Right atrium auricular region (tissue), 2 donors: ENCODE measurements at places on chromosomes 2 and 18. TPM values are rescaled to one million over a fixed set of nuclear protein-coding genes. Genes with fewer than 3 reads are reported as not detected.

GRCh38 chr2:138712212-138712979, 67.8 kb downstream of the NXPH2 start:
- no peaks in the 10 kb centered on the region for H3K36me3 ChIP-seq
- H3K27me3 ChIP-seq: no peaks in the 10 kb centered on the region
- H3K4me1 ChIP-seq: peaks cover 21% of the 10 kb centered on the region
- no peak for DNase-seq
- no peak overlapping the region for H3K4me3 ChIP-seq
- no peak overlapping the region for H3K27ac ChIP-seq

DNA sequence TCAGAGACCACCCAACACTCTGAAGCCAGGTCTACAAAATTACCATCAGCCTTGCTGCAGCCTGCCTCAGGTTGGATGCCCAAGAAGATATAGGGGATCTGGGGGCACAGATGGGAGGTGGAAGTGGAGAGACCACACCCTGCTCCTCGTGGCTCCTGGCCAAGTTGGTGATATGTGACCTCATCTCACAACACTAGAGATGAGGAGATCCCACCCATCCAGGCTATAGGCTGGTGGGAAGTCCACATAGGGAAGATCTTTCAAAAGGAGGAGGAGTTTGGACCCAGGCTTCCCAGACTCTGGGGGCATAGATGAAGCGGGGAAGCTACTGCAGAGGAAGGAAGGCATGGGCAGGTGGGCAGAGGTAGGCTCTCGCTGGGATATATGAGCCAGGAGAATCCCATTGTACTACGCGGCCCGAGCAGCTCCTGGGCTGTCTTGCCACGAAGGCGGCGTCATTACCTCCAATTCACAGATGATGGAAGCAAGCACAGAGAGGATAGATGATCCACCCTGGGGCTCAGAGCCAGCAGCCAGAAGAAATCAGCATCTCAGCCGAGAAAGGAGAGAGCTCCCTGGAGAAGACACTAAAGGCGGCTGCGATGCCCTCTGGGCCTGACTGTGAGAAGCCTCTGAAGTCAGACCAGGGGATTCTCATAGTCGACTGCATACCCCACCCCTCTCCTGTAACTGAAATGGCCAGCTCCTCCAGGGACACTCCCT, 96.0 kb downstream of the RHOB start:
- H3K27me3 ChIP-seq: no peaks in the 10 kb centered on the region
- H3K4me3 ChIP-seq: no peak overlapping the region
- no peaks in the 10 kb centered on the region for H3K36me3 ChIP-seq
- no peak overlapping the region for H3K27ac ChIP-seq

GRCh38 chr2:110679865-110680264, 2.0 kb upstream of the BUB1 start:
- H3K27ac ChIP-seq: no peak overlapping the region
- no peak overlapping the region for H3K4me3 ChIP-seq
- DNase-seq: no peak
- no peaks in the 10 kb centered on the region for H3K4me1 ChIP-seq

DNA sequence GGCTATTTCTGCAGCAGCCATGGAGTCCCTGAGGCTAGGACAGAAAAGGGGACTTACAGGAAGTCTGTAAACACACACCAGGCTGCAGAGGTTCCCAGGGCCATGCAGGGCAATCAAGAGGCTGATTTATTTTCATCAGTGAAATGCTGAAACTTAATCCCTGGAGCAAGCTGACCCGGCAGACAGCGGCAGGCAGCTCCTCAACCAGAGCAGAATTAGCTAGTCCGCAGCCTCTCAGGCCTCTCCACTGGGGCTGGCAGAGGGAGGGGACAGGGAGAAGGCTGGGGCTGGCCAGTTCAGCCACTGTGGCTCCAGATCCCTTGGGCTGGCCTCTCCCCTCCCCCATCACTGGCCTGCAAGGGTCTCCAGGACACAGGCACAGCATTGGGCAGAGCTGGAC, 136.3 kb downstream of the TNS1 start:
- peaks cover 100% of the 10 kb centered on the region for H3K36me3 ChIP-seq
- no peak for DNase-seq
- peaks cover 78% of the 10 kb centered on the region for H3K4me1 ChIP-seq
- H3K27ac ChIP-seq: no peak overlapping the region
- H3K27me3 ChIP-seq: no peaks in the 10 kb centered on the region
- H3K4me3 ChIP-seq: no peak overlapping the region

DNA sequence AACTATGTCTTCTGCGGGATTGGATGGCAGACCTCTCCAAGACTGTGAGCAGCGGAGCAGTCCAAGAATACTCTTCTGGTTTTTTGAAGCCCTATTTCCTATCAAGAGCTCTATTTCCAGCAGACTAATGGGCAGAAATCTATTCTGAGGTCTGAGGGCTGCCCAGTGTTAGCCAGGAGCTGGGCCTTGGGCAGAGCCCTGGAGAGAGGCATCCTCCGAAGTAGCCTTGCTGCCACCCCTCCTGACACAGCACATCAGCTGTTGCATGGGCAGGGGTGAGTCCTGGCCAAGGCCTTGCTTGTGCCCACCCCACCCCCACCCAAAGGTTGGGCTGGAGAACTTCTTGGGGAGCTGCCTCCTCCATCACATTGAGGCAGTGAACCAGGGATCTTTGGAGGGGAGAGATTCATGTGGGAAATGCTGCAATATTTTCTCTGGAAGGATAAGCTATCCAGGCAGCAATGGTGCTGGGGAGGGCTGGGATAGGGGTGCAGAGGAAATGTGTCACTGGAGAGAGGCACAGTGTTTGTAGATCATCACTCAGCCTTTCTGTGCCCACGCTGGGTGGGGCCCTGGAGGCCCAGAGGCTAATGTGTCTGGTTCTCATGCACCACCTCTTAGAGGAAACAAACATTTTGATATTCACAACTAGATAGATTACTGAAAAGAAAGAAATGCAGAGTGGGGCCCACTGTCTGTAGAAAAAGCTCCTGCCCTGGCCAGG, 104.7 kb downstream of the VSNL1 start:
- no peaks in the 10 kb centered on the region for H3K36me3 ChIP-seq
- no peaks in the 10 kb centered on the region for H3K27me3 ChIP-seq
- H3K27ac ChIP-seq: peak overlapping the region; percentile 48
- DNase-seq: no peak
- peaks cover 46% of the 10 kb centered on the region for H3K4me1 ChIP-seq
- H3K4me3 ChIP-seq: no peak overlapping the region

GRCh38 chr18:60549338-60549960, 176.9 kb upstream of the MC4R start:
- no peak for DNase-seq
- no peak overlapping the region for H3K4me3 ChIP-seq
- no peaks in the 10 kb centered on the region for H3K4me1 ChIP-seq
- H3K36me3 ChIP-seq: no peaks in the 10 kb centered on the region
- H3K27me3 ChIP-seq: no peaks in the 10 kb centered on the region

DNA sequence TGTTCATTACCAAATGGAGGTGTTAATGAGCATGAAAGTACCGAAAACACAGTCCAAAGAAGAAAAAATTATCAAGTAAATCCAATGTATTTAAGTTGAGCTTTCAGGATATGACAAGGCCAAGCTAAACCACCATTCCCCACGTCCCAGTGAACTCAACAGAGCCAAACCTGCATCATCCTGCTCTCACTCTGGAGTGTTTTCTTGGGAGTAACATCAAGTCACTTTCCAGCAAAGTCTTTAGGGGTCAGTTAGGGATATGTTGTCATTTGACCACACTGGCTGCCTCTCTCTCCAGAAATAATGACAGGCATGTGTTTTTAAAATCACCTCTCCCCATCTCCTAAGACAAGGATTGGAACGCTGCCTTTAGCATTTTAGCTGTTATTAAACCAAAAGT, 140.5 kb downstream of the SRBD1 start:
- no peaks in the 10 kb centered on the region for H3K27me3 ChIP-seq
- H3K27ac ChIP-seq: no peak overlapping the region
- H3K4me1 ChIP-seq: no peaks in the 10 kb centered on the region
- no peaks in the 10 kb centered on the region for H3K36me3 ChIP-seq
- no peak for DNase-seq

- H3K4me1 ChIP-seq: no peaks in the 10 kb centered on the region
- no peak overlapping the region for H3K27ac ChIP-seq
- no peak for DNase-seq
- no peaks in the 10 kb centered on the region for H3K36me3 ChIP-seq
Measured at GRCh38 chr2:171406044-171406443, 27.7 kb downstream of the METTL8 start.

The MBD2 gene
- total RNA-seq: 24.3 TPM

The SYT4 gene
- total RNA-seq: 7.1 TPM
